ENCODE measurements at places on chromosomes 7 and 10. TPM values are rescaled to one million over a fixed set of nuclear protein-coding genes. Genes with fewer than 3 reads are reported as not detected.

FAM237B gene
- not detected for total RNA-seq

KCP gene
- total RNA-seq = not detected

OR2A12 gene
- not detected for total RNA-seq

ZNF394 gene
- total RNA-seq = 28.4 TPM

ANK3 gene
- total RNA-seq = 2.6 TPM

BUD31 gene
- 120 TPM for total RNA-seq

PILRA gene
- not detected for total RNA-seq

GLI3 gene
- total RNA-seq = 3.5 TPM

TACC2 gene
- total RNA-seq = 10.5 TPM

CHRM2 gene
- not detected for total RNA-seq
